ENCODE measurements at places on chromosomes 12 and 14.

GRCh38 chr12:61894168-61894567 is 366.0 kb upstream of the USP15 start:
- no peak for DNase-seq

DNA sequence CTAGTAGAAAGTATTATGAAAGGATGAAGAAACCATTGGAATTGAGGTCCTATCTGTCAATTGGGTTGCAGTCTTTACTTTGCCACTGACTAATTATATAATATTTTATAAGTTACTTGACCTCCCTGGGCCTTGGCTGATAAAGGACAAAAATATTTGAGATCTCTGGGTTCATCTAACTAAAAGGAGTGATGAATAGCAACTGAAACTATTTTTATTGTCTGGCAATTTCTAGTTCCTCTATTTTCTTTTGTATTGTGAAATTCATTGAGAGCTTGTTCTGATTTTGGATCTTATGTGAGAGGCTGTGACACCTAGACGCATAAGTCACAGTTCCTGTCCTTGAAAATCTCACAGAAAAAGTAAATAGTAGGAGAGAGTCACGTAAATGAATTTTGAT is 415.7 kb upstream of the ATP2B1 start:
- no peak for DNase-seq

- DNase-seq, result no peak
Measured at GRCh38 chr12:119869720-119870119, 7.4 kb downstream of the CIT start.

DNA sequence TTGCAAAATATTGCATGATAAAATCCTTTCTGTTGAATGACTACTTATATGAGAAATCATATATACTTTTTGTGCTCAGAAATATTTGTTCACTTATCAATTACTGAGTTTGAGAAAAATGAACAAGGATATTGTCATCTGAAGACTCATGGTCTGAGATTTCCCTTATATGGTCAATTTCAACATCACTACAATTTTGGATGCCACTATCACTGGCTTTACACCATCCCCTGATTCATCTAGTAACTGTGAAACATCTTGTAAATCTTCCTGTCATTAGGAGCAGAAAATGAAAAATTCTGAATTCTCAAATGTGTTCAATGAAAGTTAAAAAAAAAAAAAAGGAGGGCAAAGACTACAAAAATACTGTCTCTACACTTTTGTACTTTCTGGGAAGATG is 21.8 kb upstream of the GXYLT1 start:
- DNase-seq, result no peak

- no peak for DNase-seq
Measured at GRCh38 chr12:118287728-118288127, 85.0 kb downstream of the TAOK3 start.

DNA sequence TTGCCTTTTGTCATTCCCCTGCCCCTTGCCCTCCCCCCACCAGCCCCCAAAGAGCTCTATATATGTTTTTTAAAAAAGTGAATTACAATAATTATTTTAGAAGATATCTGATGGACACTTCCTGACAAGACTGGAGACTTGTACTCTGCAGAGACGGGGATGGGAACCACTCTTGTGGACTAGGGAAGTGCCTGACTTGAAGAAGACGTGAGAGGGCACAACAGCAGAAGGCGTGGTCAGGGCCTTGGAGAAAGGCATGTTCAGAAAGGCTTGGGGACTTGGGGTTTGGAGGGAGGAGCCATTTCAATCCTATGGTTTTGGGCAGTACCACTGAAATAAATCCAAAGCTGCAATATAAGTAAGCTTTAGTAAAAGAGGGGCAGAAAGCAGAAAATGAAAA is 154.7 kb downstream of the APAF1 start:
- DNase-seq, result no peak

- DNase-seq, result no peak
Measured at GRCh38 chr12:57607958-57608663, 3.1 kb upstream of the ARHGEF25 start.

- no peak for DNase-seq
Measured at GRCh38 chr14:39861229-39861600, 429.0 kb upstream of the FBXO33 start.

DNA sequence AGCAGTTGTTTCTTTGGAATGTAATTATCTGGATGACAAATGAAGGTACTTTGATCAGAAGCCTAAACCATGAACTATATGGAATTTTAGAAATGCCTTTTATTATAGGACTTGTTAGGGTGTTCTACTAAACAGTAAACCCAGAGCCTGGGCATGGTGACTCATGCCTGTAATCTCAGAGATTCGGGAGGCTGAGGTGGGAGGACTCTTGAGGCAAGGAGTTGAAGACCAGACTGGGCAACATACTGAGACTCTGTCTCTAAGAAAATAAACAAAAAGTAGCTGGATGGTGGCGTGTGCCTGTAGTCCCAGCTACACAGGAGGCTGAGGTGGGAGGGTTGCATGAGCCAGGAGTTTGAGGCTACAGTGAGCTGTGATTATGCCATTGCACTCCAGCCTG is 23.9 kb downstream of the PALS1 start:
- DNase-seq, result no peak

DNA sequence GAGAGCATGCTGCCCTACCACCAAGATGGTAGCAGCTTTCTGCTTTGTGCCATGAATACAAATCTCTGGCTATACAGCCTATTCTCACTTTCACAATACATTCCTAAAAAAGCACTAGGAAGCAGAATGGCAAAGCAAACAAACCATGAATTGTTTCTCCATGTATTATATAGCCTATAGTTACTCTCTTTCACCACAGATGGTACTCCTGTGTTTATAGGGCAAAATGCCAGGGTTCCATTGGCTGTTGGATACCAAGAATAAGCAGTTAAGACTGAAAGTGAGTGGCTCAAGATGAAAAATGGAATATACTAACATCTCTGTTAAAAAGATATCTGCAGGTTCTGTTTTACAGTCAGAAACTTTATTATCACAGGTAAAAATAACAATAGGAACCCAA is 11.1 kb downstream of the ARF3 start:
- no peak for DNase-seq

DNA sequence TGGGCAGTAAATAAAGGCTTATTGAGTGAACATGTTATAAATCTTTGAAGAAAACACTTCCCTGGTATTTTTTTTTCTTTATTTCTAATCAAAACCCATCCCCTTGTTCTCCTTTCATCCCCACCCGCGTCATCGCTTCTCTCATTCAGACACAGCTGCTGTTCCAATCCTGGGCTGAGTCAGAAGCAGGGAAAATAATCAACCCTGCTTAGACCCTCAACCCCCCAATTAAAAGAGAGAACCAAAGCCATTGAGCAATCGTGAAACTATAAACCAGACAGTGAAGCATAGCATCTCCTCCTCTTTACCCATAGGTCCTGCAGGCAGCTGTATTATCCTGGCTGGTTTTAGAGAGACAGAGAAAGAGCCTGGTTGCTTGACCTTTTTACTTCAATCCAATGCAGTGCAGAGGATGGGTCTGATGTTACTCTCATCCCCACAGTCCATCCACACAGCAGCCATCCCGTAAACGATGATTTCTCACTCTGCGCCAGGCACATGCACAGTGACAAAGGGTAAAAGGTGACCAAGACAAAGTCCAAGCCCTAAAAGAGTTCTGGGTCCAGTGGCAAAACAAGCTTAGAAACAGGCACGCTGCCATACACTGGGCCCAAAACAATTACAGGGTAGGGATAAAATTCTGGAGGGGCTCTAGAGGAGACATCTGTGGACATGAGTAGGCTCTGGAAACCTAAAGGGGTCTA is 238.3 kb downstream of the GALC start:
- DNase-seq, result no peak

DNA sequence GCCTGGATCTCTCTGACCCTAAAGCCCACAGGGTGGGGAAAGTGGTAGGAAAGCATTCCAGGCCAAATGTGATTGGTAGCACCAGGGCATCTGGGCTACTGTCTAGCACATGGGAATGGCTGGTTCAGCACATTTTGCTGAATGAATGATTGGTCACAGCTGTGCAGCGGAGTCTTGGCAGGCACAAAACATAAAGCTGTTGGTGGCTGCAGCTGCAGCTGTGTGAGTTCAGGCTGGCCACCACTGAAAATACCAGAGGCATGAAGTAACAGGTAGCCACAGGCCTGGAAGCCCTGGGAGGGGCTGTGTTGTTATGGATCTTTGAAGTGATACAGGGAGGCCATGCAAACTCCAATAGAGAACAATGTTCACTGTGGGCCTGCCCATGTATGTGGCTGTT is 72.7 kb downstream of the MYRFL start:
- DNase-seq, result no peak

GRCh38 chr14:71415404-71415690 is 508.1 kb downstream of the PCNX1 start:
- no peak for DNase-seq

GRCh38 chr12:103913100-103913499 is 17.1 kb upstream of the HSP90B1 start:
- no peak for DNase-seq
